ENCODE measurements at places on chromosomes 2 and 18.

DNA sequence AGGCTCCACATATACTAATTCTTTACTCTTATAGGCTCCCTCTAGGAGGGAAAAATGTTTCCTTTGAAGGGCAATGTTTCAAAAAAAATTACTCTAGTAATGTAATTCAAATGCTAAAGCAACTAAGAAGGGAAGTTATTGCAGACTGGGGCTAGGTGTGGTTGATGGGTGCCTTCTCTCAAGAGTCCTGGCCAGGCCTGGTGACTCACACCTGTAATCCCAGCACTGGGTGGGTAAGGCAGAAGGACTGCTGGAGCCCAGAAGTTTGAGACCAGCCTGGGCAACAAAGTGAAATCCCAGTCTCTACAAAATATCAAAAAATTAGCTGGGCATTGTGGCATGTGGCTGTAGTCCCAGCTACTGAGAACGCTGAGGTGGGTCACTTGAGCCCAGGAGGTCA is 31.2 kb upstream of the CDKL4 start:
- no peak for DNase-seq

- DNase-seq = no peak
Observed at GRCh38 chr2:59390581-59390980, 1149.5 kb upstream of the FANCL start.

DNA sequence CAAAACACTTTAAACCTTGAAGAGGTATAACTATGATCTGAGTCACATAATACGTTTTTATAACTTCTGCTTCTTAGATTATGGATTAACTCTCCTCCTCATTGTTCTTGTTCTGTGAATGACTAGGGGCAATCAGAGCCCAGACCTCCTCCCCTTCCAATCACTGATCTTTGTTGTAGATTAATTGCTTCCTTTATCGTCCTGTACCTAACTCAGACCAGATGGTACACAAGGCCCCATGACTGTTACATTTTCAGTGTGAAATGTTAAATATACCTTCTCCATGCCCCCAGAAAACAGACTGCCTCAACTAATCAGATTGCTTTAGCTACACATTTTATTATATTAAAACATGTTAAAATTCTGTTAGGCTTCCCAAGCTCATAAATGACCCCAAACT is 211.7 kb downstream of the RNF152 start:
- no peak for DNase-seq

- no peak for DNase-seq
Observed at GRCh38 chr18:27185025-27185763, at the start of gene CHST9. CHST9 (minus strand) TSS chr18:27185308; CDS start chr18:27142809, 42,499 bp downstream.

DNA sequence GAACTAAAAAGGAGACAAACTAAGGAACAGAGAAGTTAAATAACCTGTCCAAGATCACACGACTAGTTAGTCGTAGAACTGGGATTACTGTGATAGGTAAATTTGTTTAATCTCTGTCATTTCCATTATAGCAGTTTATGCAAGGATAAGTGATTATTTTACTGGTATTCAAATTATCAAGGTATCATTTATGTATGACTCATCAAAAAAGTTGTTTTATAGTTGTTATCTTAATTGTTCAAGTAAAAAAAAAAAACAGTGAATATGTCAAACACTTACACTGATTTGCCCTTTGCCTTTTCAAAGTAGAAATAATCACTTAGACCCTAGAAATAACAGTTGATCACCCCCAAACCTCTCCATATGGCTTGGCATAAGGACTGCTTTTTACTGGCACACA is 173.6 kb downstream of the RIT2 start:
- DNase-seq = no peak

Data from Panc1 (cell line).